ENCODE measurements at places on chromosomes 13 and 19. TPM values are rescaled to one million over a fixed set of nuclear protein-coding genes. Genes with fewer than 3 reads are reported as not detected.

DNA sequence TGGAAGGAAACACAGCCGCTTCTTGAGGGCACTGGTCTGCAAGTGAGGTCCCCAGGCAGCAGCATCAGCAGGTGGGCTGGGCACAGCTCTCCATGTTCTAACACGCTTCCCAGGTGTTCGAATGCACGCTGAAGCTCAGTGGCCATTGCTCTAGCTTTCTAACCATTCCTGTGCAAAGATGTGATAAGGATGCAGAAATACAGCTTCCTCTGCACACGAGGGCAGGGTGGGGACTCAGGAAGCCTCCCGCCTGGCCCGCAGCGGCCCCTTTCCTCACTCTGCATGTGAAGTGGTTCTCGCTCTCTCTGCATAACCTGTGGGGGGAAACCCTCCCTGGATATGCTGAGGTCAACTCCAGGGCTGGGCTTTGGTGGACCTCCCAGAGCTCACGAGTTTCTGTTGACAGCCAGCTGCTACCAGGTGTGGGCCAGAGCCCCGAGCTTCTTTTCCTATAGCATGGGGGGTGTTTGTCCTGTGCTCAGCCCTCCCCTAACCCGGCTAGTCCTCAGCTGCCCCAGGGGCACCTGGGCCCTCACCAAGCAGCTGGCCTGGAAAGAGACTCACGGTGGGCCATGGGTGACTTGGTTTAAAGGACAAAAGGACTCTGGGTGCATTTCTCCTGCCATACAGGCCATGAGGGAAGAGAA is 168.2 kb downstream of the TEX29 start:
- no peak for DNase-seq

GRCh38 chr13:47139519-47139918 is 242.7 kb upstream of the HTR2A start:
- DNase-seq = no peak

- DNase-seq = no peak
Observed at GRCh38 chr13:32548837-32549236, 10.2 kb upstream of the N4BP2L2 start.

F2RL3 gene
- not detected for total RNA-seq

ZNF610 gene
- total RNA-seq = 0.52 TPM

DNA sequence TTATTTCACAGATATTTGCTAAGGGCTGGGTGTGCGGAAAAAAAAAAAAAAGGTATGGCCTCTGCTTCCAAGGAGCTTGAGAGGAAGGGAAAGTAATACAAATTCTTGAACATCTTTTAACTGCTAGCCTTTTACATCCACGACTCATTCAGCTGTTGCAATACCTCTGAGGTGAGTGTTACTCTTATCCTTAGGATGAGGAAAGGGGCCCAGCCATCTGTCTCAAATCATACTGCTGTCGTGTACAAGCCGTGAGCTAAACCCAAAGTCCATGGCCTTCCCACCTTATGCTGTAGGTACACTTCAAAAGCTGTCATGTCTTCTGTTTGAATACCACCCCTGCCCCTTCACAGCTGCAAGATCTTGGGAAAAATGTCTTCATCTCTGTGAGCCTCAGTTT is 146.8 kb downstream of the KCNRG start:
- DNase-seq = no peak

CYP4F2 gene
- not detected for total RNA-seq

FAM216B gene
- total RNA-seq = not detected

GRCh38 chr19:39401549-39402345 is 4.9 kb upstream of the ZFP36 start:
- DNase-seq = peak; percentile 90

DPF1 gene
- total RNA-seq = not detected

DNA sequence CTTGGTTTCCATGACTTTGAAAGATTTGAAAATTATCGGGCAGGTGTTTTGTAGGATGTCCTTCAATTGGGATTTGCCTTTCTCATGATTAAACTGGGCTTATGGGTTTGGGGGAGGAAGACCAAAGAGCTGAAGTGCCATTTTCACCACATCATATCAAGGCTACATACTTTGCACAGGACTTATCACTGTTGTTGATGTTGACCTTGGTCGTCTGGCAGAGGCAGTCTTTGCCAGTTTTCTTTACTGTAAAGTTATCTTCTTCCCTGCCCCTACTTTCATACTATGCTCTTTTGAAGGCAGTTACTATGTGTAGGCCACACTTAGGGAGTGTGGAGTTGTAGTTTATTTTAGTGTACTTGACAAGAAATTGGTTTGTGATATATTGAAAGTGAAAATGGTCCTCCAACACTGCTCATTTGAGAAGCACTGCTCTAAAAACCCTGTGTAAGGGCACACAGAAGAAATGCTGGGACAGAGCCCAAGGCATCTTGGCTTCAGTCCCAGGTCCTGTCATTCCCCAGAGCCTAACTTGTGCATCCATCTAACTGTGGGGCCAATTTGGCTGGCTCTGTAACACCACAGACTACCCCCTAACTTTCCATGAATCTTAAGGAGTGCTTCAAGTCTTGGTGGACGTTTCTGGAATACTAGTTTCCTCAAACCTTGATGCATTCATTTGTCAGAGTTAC is 384.9 kb downstream of the KCNRG start:
- no peak for DNase-seq

PSG7 gene
- total RNA-seq = not detected

PPP1R12C gene
- total RNA-seq = 136 TPM

CLEC17A gene
- total RNA-seq = not detected

- no peak for DNase-seq
Observed at GRCh38 chr13:98143157-98143553, 261 bp downstream of the FARP1 start.

- no peak for DNase-seq
Observed at GRCh38 chr13:51862957-51863356, 1.2 kb downstream of the CCDC70 start.

PLK5 gene
- 0.14 TPM for total RNA-seq

DNA sequence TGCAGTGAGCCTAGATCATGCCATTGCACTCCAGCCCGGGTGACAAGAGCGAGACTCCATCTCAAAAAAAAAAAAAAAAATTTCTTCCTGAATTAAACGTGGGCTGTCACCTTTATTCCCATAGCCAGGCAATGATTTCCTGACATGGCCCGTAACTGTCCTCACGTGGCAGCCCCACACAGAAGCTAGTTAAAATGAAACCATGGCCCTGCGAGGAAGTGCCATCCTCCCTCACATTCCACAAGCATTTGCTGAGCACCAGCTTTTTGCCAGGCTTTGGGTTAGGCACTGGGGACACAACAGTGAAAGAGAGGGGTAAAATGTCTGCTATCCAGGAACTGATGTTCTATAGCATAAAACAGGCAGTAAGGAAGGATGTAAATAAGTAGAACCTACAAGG is 13.2 kb upstream of the FBXO27 start:
- no peak for DNase-seq

C19orf67 gene
- total RNA-seq = not detected

ITGBL1 gene
- not detected for total RNA-seq

GRCh38 chr19:43575955-43576878 is 616 bp downstream of the PINLYP start:
- no peak for DNase-seq

- no peak for DNase-seq
Observed at GRCh38 chr19:8593931-8594330, 16.6 kb downstream of the ADAMTS10 start.

GRCh38 chr19:6026390-6027227 is 48.7 kb upstream of the RANBP3 start:
- no peak for DNase-seq

GRCh38 chr13:50322006-50322405 is 306.8 kb downstream of the KCNRG start:
- DNase-seq = no peak

RAB11B gene
- 66.8 TPM for total RNA-seq

LGALS16 gene
- not detected for total RNA-seq

ELSPBP1 gene
- total RNA-seq = not detected

GRCh38 chr19:41219924-41220567 is 1.0 kb downstream of the AXL start:
- DNase-seq = no peak

GRCh38 chr13:102351521-102351920 is 50.3 kb downstream of the FGF14 start:
- no peak for DNase-seq

EFNA2 gene
- not detected for total RNA-seq

All from CD4-positive, alpha-beta T cell (primary cell).